Hematopoietic multipotent progenitor cell treated with erythropoietin and hydrocortisone succinate and interleukin-3 and kit ligand, for 6 days (in vitro differentiated cells): ENCODE measurements at places on chromosomes 2 and 18.
A peak's percentile ranks its signal among the peaks of the same experiment; 100 is the strongest.

GRCh38 chr2:154375579-154375931, 322.9 kb upstream of the KCNJ3 start:
- DNase-seq, result peak; percentile 57

DNA sequence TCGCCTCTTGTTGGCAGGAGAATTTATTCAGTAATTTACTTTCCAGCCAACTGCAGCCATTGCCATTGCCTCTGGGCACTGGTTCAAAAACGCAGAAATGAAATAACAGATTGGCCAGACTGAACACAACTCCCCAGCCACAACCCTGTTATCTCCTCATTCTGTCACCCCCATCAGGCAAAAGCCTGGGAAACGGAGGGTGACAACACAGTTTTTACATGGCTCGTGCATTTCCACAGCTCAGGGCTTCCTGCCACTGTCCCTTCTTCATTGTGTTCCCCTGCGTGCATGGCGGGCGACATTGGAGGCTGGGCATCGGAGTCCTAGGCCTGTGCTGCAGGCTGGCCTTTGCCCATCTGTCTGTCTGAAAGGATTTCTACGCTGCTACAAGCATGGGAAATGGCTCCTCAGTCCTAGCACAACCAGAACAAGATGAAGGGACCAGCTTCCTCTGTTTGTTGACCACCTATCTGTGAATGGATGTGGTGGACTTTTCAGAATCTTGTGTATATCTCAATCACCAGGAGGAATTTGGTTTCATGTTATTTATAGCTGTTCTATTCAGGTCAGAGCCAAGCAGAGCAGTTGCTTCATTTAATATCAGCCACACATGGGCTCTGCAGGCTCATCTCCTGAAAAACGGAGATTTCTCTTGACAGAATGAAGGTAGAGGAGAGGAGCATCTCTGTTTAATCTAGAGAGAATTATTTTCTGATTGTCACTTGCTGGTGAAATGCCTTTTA, 107.0 kb downstream of the MGAT5 start:
- DNase-seq, result peak; percentile 6

DNA sequence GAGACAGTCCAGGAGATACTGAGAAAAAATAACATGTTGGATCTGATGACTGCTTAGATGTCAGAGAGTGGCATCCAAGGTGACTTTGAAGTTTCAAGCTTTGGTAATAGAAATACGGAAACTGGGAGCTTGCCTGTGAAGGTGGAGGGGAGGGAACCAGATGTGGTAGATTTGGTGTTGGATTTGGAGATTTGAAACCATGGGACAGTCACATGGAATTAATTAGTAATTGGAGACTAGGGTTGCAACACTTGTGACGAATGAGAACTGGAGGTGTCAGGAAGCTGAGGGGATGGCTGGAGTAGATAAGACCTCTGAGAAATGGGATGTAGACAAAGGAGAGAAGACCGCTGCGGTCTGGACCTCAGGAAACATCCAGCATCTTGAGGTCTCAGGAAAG, 46.7 kb downstream of the RPL37A start:
- DNase-seq, result peak; percentile 36

GRCh38 chr2:226295123-226295522, 504.5 kb downstream of the IRS1 start:
- DNase-seq, result no peak

GRCh38 chr2:191264647-191265081, 19.5 kb downstream of the MYO1B start:
- DNase-seq, result no peak

DNA sequence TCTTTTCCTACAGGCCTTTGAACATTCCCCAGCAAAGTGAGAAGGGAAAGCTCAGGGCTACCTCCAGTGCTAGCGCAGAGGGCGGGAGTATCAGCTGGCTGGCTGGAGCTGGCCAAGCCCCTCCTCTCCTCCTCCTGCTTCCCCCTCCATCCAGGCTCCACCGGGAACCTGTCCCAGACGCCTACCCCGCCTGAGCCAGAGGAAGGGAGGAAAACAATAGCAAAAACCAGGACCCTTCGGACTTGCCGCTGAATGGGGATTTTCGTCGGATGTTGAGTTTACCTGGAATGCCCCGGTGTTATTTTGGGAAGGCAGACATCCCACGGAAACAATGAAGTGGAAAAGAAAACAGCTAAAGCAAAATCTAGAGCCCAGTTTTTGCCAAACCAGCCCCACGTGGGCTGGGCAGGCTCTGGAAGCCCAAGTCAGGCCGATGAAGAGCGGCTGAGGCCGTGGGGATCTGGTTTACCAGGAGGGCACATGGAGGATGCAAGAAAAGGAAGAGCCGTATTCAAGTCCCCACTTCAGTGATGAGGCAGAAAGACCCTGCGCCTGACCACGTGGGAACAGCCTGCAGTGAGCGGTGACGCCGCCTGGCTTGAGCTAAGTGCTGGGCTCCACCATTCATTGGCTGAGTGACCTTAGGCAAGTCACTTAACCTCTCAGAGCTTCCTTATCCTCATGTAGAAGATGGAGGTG, 100.4 kb upstream of the LCLAT1 start:
- DNase-seq, result no peak

DNA sequence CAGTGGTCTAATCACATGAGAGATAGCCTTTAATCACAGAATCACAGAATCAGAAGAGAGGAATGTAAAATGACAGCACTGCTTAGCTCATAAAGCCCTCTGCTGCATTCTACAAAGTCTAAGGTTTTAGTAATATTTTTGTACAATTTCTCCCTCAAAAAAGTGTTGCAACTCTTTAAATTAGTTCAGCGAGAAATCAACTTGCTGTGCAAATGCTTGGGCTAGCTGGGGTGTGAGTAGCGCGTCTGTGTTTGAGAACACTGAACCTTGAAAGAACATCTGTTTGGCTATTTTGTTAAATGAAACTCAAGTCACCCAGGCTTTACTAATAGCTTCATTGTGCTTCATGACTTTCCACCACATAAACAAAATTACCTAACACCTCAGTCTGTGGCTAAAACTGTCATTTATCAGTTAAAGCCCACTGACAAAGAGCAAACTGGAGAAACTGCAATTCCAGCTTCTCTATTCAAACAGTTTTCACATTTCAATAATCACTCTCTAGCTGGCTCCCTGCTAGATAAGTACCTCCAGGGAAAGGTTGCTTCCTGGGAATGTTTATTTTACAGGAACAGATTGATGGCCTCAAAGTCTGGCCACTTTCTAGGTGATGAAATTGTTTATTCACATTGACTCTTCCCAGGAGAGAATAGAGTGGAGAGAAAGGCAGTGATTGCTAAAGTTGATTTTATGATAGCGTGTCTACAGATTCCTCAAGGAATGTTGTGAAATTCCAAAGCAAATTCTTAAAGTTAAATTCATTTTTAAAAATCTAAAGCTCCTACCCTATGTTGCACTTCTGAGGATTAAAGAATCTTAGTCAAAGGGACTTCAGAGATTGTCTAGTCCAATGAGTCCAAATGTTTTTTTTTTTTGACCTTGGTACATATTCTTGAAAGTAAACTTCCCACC, 36.0 kb upstream of the STAT1 start:
- peak; percentile 18 for DNase-seq

GRCh38 chr18:56238576-56238975, 399.8 kb downstream of the TXNL1 start:
- peak; percentile 6 for DNase-seq

GRCh38 chr18:44128365-44128764, 552.3 kb upstream of the SETBP1 start:
- no peak for DNase-seq

- peak; percentile 39 for DNase-seq
Observed at GRCh38 chr2:88545118-88545517, 82.1 kb downstream of the EIF2AK3 start.

DNA sequence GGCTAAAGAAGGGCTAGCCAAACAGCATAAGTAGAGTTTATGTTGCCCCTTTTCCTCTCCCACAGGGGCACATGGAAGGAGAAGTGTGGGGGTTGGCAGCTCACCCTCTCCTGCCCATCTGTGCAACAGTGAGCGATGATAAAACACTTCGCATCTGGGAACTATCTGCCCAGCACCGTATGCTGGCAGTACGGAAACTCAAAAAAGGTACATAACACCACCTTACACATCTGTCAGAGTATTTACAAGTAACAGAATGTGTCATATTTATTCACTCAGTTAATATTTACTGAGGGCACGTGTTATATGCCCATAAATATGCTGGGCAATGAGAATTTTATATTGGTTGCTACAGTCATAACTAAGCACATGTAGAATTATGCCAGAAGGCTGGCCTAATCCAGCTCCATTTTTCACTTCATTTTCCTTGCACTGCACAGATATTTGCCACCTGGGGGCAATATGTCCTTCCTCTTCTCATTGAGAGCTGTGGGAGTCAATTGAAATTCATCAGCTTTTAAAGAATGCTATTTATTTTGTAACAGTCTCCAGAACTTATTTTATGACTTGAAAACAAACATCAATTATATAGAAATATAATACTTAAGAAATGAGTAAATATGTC, 150.6 kb downstream of the RTN4 start:
- peak; percentile 70 for DNase-seq

DNA sequence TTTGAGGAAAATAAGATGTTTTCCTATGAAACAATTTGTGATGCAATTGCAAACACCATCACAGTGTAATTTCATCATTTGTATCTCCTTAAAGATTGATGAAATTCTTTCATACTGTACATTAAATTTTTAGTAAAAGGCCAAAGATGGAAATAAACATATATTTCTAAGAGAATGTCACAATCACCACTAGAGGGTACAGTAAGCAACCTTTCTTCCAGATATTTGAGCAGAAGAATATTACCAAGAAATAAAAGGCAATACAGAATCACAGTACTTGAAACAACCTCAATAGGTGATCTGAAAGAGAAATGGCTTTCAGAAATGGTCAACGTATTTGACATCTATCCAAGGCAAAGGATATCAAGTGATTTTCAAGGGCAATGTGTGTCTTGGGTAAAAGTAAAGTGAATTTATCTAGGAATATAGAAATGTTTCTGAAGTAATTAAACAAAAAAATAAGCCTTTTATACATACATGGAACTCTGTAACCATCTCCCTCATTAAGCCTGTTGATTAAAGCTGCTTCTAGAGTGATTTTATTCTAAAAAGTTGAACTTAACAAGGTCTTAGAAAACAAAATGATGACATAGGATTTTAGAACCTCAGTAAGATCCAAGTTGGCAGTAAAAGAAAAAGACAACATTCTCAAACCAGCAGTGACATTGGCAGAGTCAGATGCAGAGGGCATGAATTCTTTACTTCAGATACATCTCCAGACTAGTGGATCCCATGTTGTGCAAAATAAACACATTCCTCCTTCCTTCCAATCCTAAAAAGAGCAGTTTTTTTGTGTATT, 90.3 kb upstream of the SESTD1 start:
- DNase-seq, result peak; percentile 19

- DNase-seq, result no peak
Observed at GRCh38 chr2:41234093-41234492, 782.2 kb upstream of the SLC8A1 start.

GRCh38 chr2:70094171-70094977, 7.1 kb downstream of the PCBP1 start:
- peak; percentile 43 for DNase-seq

GRCh38 chr18:49561289-49562193, at the start of gene LIPG:
TSS of gene LIPG (plus strand) at chr18:49562057. CDS start at chr18:49562309, 252 bp downstream.
- DNase-seq, result peak; percentile 56

DNA sequence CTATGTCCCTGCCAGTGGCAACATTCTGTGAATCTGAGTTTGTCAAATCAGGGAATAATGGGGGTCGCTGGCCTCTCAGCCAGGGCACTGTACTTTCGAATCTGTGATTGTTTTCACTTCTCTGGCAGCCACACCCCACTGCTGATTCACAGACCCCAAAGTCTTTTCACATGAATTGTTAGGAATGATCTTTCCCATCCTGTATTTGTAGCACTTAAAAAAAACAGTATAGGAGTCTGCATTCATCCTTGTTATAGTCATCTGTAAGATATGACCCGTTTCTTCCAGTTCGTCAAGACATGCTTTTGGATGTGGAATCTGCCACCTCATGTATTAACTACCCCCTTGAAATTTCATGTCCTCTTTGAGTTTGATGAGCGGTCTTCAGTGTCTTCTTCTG, 928 bp downstream of the NAGK start:
- DNase-seq, result no peak

DNA sequence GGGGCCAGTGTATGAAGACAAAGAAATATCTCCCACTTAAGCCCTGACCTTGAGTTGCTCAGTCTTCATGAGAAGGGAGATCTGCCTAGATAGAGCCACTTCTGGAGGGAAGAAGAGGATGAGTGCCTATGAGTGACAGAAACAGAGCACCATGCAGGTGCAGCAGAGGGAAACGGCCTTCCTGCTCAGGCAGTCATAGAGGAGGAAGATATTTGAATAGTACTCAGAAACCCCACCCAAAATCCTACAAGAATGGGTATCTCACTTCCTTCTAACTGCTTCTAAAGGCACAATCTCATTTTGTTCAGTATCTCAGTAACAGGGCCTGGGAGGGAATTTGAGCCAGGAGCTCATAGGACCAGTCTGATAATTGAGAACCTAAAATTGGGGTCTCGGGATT, 339.3 kb downstream of the ALK start:
- DNase-seq, result no peak

DNA sequence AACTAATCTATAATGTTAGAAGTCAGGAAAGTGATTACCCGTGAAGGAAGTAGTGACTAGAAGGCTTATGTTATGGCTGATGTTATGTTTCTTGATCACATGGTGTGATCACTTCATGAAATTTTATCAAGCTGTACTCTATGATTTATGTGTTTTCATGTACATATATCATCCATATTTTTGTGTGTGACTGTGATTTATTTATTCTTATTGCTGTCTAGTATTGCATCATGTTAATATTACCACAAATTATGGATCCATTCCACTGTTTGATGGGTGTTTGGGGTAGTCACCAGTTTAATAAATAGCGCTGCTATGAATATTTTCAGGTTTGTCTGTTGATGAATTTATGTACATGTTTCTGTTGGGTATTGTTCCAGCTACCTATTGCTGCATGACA, 59.4 kb downstream of the SH2D6 start:
- no peak for DNase-seq

DNA sequence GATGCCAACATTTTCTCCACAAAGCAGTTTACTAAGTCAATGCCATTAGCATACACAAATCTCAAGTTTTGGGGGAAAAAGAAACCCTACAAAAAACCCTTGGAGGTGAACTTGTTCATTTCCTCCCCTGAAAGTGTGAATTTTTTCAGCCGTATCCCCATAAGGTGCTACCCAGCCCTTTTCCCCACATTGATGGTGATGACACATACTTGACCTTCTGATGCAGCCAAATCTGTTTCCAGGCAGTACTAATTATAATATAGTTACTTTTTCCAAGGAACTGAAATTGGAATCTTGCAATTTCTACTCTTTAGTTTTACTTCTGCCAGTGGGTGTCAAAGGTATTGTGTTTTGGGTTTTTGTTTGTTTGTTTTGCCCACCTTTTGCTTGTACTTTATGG, 474.5 kb downstream of the TGIF1 start:
- no peak for DNase-seq

- no peak for DNase-seq
Observed at GRCh38 chr18:13610555-13611141, 115.7 kb downstream of the FAM210A start.

- peak; percentile 23 for DNase-seq
Observed at GRCh38 chr2:219627103-219628100, at the start of gene SLC4A3. TSS of gene SLC4A3 (plus strand) at chr2:219627630. CDS start at chr2:219627993, 363 bp downstream.

DNA sequence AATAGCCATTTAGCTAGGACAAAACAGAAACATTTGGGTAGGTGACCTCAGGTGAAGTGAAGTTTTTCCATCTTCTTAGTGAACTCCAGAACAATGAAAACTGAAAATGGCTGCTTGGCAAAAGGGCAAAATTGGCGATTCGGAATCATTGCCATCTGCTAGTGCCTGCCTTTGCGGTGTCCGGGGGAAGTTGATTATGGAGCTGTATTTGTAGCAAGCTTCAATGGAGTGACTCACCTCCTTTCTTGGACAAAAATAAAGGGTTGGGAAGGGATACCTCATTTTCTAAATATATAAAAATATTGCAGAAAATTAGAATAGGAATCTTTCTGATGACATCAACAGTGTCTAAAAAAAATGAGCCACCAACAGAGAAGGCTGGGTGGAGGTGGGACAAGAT, 460.5 kb downstream of the TGIF1 start:
- DNase-seq, result no peak
